GM12891 (cell line): ENCODE measurements at places on chromosomes 7 and 10.

- DNase-seq: no peak
Observed at GRCh38 chr10:110865186-110865808, 6.4 kb upstream of the PDCD4 start.

DNA sequence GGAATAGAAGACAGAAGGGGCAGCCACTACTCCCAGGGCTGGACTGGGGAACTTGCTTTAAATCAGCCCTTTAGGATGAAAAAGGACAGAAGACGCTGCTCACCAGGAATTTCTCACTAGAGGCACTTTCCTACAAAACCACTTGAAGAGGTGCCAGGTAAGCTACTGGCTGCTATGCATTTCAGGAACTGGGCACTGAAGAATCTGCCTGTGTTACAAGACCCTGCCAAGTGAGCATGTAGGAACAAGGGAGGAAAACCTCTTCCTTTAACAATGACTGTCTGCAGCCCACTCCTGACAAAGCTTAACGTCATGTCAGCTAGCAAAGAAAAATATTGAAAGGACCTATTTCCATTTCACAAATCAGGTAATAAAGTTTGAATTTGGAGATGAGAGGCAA, 5.8 kb upstream of the AGMO start:
- DNase-seq: no peak

DNA sequence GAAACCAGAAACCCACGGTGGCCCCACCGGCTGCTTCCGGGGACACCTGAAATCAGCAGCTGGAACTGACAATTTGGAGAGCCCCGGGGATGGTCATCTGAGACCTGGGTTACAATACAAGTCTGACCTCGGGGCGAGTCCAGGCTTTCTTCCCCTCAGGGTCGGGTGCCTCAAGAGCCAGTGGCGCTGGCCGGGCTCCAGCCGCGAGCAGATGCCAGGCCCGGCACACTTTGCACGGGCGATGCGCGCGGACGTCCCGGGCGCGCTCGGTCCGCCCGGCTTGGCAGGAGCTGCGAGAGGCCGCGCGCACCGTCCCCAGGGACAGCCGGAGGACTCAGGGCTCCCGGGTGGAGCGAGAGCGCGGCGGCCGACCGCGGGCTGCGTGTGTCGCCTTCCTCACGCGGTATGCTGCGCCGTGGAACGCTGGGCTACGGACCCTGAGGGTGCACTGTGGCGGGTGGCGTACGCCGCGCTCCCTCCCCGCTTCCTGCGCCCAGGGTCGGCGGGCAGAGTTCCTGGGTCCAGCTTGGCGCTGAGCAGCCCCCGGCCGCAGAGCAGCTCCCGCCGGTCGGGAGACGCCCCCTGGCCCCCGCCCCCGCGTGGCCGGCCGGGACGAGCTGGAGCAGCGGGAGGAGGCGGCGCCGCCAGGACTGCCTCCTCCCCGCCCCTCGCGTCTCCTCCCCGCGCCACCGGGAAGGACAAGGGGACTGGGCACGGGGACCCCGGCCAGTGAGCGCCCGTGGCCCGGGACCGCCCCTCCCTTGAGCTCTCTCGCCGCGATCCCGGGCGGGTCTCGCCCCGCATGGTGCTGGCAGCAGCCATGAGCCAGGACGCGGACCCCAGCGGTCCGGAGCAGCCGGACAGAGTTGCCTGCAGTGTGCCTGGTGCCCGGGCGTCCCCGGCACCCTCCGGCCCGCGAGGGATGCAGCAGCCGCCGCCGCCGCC, at the start of gene RBM20:
Gene RBM20, plus strand, starts transcription at position 684 of the 945 bp plus-strand sequence. Its CDS starts 119 bp downstream, at position 803.
- DNase-seq: peak; percentile 33

DNA sequence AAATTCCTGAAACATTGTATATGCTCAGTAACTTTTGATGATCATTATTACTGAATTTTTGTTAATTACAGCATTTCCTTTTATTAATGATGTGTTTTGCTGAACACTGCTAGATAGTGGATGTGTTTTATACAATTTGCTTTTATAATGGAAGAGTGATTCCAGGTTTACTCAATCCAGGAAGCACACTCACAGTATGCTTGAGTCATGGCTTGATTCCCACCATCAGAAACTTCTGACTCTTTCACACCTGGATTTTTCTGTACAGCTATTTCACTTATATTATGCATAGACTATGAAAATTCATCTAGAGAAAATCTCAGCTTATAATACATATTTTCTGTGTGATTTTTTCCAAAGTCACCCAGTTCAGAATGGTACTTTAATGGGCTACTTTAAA, 1040.9 kb downstream of the GRM8 start:
- DNase-seq: no peak

- peak; percentile 52 for DNase-seq
Observed at GRCh38 chr10:6050801-6051445, 11.2 kb downstream of the IL2RA start.

DNA sequence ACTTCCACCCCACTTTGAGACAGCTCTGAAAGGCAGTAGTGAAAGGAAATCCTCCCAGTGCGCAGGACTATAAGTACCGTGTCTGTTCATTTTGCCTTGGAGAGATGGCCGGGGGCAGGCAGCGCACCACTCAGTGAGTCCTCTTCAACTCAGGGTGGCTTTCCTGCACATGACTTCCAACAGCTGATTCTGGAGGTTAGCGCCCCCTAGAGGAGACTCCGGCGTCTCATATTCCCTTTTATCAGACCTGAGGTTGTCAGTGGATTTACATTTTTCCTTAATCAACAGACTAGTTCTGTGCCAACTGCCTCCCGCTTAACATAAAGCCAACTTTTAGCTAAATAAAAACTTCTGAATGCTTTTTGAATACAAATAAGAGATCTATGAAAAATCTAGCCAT, 101.0 kb downstream of the HERPUD2 start:
- DNase-seq: peak; percentile 11

DNA sequence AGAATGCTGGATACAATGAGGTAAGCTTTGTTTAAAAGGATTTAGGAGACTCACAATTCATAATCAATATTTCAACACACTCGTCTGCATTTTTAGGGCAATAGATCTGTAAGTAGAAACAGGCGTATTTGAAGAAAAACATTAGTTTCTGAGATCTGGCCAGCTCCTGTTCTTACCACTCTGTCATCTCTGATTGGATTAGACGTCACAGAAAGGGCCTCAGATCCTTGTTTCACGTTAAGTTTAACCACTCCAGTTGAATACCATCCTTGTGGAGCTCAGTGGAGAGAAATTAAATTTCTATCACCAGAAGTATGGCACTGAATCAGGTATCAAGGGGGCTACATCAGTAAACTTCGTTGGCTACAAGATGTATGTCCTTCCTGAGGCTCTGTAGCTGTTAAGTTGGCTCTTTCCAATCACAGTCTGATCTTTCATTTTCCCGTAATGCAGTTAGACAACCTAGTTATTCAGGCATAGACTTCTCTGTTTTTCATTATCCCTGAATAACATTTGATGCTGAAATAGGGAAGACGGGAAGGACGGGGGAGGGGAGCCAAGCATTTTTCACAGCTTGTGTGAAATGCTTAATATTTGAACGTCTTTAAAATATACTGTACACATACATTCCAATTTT, 659.2 kb upstream of the GALNT17 start:
- DNase-seq: no peak

- no peak for DNase-seq
Observed at GRCh38 chr7:76281006-76281705, 21.3 kb upstream of the HSPB1 start.

GRCh38 chr10:128875956-128876736, 590.9 kb upstream of the MGMT start:
- no peak for DNase-seq

- no peak for DNase-seq
Observed at GRCh38 chr7:110780712-110781111, 310.2 kb upstream of the LRRN3 start.

- no peak for DNase-seq
Observed at GRCh38 chr10:77301305-77301730, 336.3 kb downstream of the KCNMA1 start.

DNA sequence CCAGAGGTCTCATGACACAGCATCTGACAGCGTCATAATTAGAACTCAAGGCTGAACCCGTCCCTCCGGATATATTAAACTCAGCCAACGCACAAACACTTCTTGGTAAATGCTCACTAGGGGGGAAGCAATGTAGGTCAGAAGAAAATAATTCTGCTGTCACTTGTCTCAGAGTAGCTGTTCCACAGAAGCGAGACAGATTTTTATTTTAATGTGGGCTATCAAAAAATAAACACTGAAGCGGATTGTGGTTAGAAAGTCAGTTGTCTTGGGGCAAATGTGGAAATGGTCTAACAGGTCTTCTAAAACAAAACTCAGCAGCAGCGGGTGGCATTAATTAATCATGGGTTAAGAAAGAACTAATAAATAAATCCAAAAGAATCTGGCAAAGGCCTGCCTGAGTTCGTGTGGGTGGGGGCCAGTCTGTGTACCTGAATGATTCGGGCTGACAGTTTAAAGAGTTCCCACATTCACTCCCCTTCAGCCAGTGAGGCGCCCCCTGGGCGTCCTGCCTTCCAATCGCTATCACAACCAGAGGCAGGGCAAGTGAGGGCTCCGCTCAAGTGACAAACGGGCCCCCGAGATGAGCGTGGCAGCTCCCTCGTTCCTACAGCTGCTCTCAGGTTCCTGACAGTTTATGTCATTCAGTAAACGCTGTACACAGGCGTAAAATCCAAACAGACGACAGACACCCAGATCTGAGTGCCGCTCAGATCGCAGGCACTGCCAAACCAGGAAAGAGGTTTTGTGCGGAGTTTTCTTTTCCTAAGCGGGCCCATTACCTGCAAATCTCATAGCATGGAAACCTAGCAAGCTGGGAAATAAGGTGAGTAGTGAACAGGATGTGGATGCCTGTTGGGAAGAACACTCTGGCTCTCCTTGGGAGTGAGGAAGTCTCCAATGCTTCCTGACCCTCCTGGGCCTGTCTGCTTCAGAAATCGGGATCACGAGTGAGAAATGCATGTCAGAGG, 52.9 kb downstream of the NRAP start:
- DNase-seq: no peak

DNA sequence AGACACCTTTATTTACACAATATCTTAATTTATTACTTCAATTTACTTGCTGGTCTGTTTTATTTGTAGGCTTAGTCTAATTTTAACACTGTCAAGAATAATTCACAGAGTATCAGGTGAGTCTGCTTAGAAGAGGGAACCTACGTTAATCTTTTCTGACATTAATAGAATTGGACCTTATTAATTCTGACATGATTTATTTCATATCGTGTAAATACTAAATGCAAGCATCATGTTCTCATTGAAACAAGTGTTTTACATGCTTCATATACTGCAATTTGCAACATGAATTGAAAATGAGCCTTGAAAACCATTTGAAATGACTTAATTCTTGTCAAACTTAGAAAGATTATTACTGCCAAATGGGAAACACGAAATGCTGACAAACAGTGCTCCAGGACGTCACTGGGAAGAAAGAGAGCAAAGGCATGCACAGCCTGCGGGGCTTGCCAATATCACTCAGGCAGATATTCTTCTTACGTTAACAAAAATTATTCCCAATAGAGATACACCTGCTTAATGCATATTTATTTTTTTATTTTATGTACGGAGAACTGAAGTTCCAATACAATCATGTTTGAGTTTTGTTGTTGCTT, 282.0 kb upstream of the AKR1E2 start:
- DNase-seq: no peak

- DNase-seq: no peak
Observed at GRCh38 chr10:124676416-124677062, 67.6 kb downstream of the FAM53B start.

- DNase-seq: no peak
Observed at GRCh38 chr10:94521276-94522250, 24.0 kb upstream of the HELLS start.

DNA sequence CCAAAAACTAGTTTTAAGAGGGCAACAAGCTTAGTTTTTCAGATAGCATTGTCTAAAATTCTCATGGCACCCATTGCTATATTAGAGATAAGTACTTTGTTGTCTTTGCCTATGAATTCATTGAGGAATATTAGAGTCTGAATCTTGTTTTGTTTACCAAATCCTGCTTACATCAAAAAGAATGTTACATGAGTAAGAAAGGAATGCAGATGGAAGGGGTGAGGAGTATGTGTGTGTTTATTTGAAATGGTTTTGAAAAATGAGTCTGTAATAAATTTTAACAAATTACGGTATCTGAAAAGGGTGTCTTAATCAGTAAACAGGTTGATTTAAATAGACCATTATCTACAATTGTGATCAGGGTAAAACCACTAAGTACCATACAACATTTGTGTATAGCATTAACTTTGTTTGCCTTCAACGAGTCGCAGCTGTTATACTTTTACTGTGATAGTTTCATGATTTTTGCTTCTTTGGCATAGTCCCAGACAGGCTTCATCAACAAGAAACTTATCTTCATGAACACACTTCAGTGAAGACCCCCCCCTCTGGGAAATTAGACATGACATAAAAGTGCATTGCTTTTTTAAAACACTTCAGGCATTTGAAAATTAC, 1183.9 kb upstream of the C7orf33 start:
- no peak for DNase-seq

GRCh38 chr7:101075646-101076045, 9.6 kb upstream of the TRIM56 start:
- no peak for DNase-seq

DNA sequence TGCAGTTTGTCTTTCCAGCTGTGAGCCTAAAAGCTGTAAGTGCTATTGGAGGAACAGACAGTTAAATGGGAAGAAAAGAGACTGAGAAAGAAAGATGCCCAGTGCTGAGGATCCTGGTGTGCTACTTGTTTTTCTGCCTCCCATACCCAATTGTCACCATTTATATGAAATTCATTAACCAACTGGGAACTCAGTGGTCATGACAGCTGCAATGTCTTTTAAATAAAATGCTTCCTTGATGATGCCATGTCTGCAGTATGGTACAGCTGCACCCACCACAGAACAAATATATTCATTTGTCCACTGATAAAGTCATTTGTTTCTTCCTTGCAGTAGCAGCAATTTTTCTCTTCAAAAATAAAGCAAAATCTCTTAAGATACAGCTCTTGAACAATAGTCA, 15.6 kb upstream of the RTKN2 start:
- DNase-seq: no peak
